ENCODE measurements at places on chromosomes 13 and 19. TPM values are rescaled to one million over a fixed set of nuclear protein-coding genes. Genes with fewer than 3 reads are reported as not detected.

Gene GPC6
- 6.7 TPM for total RNA-seq

GRCh38 chr13:113064534-113065405, 40.8 kb upstream of the F7 start:
- peak; percentile 81 for DNase-seq

DNA sequence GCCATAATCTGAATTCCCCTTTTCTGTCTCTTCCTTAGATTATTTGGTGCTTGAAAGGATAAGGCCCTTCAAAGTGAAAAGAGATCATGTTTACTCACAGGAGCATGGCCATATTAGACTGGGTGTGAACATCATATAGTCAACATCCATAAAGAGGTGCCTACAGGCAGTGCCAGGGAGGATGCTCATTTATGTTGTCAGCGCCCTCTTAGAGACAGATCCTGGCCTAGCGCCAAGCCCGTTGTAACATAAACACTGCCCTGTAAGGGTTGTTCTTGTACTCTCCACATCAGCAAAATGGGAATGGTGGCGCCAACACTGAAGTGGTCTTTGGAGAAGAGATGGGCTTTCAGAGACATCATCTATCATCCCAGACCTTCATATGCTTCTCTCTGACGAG, 16.1 kb downstream of the PCDH8 start:
- no peak for DNase-seq

DNA sequence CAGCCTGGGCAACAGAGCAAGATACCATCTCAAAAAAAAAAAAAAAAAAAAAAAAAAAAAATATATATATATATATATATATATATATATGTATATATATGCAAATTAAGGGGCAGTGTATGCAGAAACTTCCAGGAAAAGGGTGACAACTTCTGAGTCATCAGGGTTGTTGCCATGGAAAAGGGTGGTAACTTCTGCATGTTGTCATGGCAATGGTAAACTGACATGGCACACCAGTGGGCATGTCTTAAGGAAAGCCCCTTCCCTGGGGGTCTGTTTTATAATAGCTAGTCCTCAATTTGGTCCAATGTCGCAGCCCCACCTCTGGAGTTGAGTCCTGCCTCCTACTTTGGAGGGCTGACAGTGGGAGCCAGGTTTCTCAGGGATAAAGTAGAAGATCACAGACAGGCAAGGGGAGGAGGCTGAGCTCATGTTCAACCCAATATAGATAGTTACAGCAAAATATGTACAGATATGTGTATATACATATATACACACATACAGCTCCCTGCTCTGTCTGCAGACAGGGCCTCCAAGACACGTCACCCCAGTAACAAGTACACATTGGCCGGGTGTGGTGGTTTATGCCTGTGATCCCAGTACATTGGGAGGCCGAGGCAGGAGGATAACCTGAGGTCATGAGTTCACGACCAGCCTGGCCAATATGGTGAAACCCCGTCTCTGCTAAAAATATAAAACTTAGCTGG, 7.2 kb upstream of the FCHO1 start:
- DNase-seq: peak; percentile 47

DNA sequence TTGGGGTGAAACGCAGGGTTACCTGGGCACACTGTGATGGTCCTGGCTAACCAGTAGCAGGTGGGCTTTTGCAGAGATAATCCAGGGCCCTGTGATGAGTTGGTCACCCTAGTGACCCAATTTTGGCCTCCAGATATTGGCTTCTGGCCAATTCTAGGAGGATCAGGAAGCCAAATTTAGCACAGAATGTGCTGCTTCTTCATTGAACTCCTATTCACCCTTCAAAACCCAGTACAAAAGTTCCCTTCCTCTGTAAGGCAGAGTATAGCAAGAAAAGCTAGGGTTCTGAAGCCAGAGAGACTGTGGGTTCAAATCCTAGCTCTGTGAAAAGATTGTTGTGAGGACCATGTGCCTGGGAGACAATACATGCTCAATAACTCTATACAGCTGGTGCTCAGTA, 70.8 kb downstream of the INSR start:
- DNase-seq: no peak

DNA sequence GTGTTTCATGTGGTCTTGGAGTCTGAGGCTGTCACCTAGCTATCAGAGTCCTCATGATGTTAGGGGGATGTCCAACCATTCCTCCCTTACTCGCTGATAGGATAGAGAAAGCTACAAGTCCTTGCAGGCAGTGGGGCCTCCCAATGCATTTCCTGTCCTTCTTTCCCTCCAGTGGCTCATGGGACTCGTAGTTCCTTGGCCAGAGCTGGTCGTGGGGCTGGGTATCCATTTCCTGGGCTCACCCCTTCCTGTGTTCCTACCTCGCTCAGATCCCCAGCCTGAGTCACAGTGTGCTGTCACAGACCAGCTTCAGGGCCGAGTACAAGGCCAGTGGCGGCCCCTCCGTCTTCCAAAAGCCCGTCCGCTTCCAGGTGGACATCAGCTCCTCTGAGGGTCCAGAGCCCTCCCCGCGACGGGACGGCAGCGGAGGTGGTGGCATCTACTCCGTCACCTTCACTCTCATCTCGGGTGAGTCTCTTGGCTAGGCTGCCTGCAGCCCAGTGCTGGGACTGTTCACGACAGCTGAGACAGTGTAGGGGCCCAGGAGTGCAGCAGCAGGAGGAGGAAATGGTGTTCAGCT, 19.1 kb downstream of the TMEM150B start:
- no peak for DNase-seq

GRCh38 chr13:78096221-78096620, 177.6 kb upstream of the EDNRB start:
- DNase-seq: no peak

- no peak for DNase-seq
Measured at GRCh38 chr19:48598996-48599700, 7.4 kb upstream of the SPACA4 start.

- DNase-seq: no peak
Measured at GRCh38 chr13:71252184-71252704, 614.8 kb downstream of the DACH1 start.
